RPMI7951 (cell line): ENCODE measurements at places on chromosomes 6 and 20. TPM values are rescaled to one million over a fixed set of nuclear protein-coding genes. Genes with fewer than 3 reads are reported as not detected.

The RGL2 gene
- total RNA-seq = 24.3 and 27.5 TPM in 2 replicates

The SPATS1 gene
- not detected in 2 replicates for total RNA-seq

The COL20A1 gene
- total RNA-seq = not detected in 2 replicates

The CYP39A1 gene
- total RNA-seq = 1.8 and 2.3 TPM in 2 replicates

The TAAR6 gene
- not detected in 2 replicates for total RNA-seq

The EPHA7 gene
- total RNA-seq = not detected in 2 replicates

The ZNF343 gene
- 15.6 and 22.8 TPM in 2 replicates for total RNA-seq
